ENCODE measurements at places on chromosomes 16 and 17.

DNA sequence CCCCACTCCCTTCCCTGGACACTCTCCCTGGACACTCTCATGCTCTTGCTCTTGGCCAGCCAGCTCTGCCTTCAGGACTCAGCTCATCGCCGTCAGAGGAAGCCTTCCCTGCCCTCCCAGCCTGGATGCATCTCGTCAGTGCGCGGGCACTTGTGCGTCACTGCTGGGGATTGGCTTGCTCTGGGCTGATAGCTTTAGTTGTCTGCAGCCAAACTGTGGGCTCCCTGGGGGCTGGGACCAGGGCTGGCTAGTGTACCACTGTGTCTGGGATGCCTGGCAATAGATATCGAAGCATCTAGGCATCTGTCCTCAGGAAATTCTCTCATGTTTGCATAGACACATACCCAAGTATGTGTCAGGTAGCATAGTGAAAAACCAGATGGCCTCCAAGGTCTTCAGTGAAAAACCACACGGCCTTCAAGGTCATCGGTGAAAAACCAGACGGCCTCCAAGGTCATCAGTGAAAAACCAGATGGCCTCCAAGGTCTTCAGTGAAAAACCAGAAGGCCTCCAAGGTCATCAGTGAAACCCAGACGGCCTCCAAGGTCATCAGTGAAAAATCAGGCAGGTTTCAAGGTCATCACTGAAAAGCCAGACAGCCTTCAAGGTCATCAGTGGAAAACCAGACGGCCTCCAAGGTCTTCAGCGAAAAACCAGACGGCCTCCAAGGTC is 72.0 kb downstream of the CMIP start:
- no peak for DNase-seq

GRCh38 chr17:61799812-61800484 is 63.4 kb downstream of the BRIP1 start:
- no peak for DNase-seq

- no peak for DNase-seq
Observed at GRCh38 chr16:89161763-89162713, 9.5 kb upstream of the CDH15 start.

DNA sequence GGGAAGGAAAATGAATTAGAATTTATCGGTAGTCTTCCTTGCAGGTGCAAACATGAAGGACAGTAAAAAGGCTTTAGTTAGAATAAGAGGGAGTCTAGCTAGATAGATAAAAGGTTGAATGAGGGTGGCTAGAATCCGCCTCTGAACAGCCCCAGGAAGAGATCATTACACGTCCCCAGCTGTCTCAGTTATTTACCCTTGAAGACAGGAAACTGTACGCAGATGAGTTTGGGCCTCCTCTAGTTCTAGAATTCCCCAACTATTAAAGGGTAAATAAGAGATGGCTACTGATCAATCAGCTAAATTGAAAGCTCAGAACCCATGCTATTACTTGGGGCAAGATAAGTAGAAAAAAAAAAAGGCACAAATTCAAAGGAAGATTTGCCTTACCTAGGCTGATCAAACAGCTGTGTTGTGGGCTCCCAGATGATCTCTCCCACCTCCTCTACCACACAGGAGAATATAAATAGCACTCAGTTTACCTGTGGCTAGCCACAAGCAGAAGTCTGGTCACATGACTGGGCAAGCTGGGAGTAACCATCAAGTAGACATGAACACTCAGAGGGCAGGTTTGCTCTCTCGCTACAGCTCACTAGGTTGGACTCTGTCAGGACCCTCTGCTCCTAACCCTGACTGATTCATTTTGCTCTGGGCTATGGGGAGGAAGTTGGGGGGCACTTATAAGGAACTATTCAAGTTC is 17.0 kb downstream of the FAM117A start:
- DNase-seq: no peak

DNA sequence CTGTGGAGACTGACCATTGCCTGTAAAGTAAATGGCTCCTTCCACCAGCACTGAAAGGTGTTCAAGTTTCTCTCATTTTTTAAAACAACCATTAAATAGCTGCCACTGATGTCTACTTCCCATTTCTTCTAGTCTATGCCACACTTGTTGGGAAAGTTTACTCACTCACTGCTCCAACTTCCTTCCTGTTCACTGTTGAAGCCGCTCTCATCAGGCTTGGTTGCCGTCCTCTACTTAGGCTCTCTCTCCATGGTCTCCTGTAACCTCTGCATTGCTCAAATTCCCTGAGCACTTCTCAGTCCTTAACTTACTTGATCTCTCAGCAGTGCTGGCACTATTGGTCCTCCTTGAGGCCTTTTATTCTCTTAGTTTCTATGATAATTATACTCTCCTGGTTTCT is 32.4 kb downstream of the SNX11 start:
- DNase-seq: no peak

- peak; percentile 77 for DNase-seq
Observed at GRCh38 chr17:29376667-29377270, 13.4 kb upstream of the TAOK1 start.

DNA sequence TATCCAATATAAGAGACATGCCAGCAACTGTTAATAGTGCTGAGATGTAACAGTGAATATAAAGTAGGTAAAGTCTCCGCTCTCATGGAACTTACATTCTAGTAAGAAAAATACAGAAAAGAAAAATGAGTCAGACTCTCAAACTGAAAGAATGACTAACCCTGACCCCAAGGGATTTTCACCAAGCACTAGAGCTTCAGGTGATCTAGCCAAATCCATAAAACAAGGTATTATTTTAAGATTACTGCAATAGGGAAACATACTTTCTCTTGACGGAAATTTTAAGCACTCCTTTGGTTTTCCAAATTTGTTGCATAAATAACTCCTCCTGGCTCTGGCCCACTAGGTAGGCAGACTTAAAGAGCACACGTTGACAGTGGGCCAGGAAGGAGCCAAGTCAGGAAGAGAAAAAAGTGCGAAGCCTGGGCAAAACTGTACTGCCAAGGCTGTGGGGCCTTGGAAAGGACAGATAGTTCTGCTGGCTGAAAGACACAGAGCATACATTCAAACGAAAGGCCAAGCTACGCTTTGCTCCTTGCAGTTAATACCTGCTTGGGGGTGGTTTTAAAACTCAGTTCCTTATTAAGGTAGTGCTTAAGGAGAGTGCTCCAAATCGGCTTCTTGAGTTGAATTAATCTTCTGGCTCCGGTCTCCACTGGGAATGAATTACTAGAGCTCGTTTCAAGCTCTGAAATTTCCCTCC is 1.4 kb downstream of the GOT2 start:
- DNase-seq: peak; percentile 12

DNA sequence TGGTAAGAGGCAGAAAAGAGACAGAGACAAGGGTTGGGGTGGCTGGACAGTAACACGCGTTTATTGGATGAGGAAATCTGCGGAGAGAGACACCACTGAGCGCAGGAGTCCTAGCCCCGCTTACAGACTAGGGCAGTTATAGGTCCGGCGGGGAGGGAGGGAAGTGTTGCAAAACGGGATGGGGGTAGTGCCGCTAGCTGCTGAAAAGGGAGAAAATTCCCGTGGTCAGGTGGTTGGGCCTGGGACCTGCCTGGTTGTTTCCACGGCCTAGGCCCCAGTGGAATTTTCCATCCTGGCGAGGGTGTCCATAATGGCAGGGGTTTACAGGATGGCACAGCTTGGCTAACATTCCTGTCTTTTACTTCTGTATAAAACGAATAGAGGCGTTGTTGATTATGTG is 5.5 kb upstream of the CPHXL2 start:
- no peak for DNase-seq

GRCh38 chr17:3378321-3378720 is 7.8 kb downstream of the OR3A2 start:
- no peak for DNase-seq

GRCh38 chr17:1651559-1651844 is 1.8 kb upstream of the RILP start:
- DNase-seq: no peak

DNA sequence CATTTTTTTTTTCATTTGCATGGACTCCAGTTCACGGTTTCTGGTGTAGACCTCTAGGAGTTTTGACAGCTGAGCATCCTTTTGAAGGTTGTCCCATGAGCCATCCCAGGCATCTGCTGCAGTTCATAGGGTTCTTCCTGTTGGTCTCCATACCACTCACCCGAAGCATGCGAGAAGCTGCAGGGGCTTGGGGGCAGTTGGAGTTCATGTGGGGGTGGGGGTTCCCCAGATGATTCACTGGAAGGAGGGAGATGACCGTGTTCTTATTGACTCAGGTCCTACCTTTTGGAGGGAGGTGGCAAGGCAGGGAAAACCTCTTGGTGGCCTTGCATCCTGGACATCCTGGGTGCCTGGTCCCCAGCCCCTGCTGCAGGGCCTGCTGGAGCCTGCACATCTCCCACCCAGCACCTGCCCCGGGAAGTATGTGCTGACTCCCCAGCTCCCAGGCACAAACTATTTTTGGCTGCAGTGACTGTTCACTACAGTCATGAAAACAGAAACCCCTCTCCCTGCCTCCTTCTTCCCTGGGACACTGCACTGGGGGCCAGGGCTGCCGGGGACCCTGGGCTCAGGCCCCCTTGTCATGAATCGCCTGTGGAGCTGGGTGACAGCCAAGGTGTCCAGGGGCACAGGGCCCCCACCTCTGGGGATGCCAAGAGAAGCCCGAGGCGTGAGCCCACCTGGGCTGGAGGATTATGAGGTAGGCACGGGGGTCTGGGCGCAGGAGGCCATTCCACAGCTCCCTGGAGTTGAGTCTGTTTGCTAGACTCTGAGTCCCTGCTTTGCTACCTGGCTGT is 64.9 kb upstream of the LGALS9 start:
- no peak for DNase-seq

GRCh38 chr17:17140590-17140980 is 65.5 kb downstream of the PLD6 start:
- DNase-seq: no peak

DNA sequence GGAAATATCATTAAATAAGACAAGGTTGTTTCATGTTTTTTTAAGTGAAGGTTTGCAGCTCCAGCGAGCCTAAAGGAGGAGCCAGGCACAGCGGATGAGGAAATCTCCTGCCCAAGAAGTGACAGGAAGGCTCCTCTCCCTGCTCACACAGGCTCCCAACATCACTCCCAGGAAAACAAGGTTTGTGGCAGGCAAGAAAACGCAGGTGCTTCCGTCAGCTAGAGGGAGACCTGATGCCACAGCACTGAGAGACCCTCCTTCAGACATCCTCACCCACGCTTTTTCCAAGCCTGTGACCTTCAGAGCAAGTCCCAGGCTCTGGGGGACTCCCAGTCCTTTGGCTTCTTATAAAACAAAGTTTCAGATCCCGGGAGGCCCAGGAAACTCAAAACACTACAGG is 89.7 kb downstream of the ZNF423 start:
- DNase-seq: no peak

DNA sequence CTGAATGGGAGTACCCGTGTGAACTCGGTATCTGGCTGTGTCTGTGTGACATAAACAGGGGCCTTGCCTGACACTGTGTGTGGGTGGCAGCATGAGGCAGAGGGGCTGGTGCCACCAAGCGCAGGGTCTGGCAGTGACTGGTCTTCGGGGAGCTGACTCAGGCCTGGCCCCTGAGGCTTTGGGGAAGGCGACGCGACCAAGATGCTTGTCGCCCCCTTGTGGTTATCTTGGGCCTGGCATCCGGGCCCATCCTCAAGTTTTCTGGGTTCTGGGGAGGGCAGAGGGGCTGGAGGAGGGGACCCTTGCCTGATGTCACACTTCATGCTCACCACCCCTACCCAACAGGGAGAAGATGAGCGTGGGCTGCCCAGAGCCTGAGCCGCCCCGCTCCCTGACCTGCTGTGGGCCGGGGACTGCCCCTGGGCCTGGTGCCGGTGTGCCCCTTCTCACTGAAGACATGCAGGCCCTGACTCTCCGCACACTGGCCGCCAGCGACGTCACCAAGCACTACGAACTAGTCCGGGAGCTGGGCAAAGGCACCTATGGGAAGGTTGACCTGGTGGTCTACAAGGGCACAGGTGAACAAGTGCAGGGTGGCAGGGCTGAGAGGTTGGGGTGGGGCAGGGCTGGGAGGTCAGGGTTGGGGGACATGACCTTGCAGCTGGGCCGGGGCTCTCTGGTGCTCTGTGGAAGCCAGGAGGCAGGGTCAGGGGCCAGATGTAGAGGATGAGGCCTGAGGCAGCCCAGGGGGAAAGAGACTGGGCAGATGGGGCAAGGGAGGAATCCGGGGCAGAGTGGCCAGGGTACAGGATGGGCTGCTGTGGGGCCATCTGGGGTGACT is 24.9 kb downstream of the SBK1 start:
- peak; percentile 68 for DNase-seq

GRCh38 chr16:73068541-73069401 is 20.8 kb upstream of the ZFHX3 start:
- no peak for DNase-seq

- peak; percentile 88 for DNase-seq
Observed at GRCh38 chr16:3112058-3112880, at the start of gene ZNF205. ZNF205 (plus strand) TSS chr16:3112586; CDS start chr16:3113431, 845 bp downstream.

DNA sequence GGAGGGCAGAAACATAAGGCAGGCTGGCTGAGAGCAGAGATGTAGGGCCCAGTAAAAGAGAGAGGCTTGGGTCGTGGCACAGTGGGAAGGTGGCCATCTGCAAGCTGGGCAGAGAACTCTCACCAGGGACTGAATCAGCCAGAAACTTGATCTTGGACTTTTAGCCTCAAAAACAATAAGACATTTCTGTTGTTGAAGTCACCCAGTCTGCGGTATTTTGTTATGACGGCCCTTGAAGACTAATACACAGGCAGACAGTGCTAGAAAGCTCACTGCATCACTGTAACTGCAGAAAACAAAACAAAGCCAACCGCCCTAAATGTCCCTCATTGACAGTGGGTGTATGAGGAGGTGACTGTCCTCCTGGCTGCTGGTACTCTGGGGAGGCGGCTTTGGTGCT is 3.9 kb upstream of the JPH3 start:
- DNase-seq: no peak

- DNase-seq: no peak
Observed at GRCh38 chr17:76700270-76700616, 10.5 kb downstream of the MXRA7 start.

DNA sequence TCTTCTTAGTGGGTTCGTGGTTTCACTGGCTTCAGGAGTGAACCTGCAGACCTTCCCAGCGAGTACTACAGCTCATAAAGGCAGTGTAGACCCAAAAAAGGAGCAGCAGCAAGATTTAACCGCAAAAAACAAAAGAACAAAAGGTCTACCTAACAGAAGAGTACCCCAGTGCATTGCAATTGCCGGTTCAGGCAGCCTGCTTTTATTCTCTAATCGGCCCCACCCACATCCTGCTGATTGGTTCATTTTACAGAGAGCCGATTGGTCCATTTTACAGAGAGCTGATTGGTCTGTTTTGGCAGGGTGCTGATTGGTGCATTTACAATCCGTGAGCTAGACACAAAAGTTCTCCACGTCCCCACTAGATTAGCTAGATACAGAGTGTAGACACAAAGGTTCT is 2.0 kb upstream of the ARRB2 start:
- DNase-seq: peak; percentile 26

GRCh38 chr17:49067163-49067562 is 65.4 kb upstream of the B4GALNT2 start:
- DNase-seq: no peak

DNA sequence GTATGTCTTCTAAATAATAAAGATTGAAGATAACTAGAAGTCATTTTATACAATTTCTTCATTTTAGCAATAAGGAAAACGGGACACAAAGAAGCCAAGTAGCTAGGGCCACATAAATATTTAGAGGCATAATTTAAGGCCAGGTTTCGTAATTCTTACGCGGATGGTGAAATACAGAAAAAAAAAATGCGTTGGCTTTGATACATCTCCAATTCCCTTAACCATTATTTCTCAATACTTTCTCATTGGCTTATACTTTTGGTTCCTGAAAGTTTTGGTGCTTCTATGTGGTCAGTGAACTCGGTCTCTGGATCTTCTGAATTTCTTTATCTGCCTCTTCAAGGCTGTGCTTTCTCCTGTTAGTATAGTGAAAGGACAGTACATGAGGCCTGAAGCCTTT is 888.1 kb downstream of the KCNJ2 start:
- DNase-seq: no peak

All from WERI-Rb-1 (cell line).